ENCODE measurements at places on chromosomes 3 and 15.

DNA sequence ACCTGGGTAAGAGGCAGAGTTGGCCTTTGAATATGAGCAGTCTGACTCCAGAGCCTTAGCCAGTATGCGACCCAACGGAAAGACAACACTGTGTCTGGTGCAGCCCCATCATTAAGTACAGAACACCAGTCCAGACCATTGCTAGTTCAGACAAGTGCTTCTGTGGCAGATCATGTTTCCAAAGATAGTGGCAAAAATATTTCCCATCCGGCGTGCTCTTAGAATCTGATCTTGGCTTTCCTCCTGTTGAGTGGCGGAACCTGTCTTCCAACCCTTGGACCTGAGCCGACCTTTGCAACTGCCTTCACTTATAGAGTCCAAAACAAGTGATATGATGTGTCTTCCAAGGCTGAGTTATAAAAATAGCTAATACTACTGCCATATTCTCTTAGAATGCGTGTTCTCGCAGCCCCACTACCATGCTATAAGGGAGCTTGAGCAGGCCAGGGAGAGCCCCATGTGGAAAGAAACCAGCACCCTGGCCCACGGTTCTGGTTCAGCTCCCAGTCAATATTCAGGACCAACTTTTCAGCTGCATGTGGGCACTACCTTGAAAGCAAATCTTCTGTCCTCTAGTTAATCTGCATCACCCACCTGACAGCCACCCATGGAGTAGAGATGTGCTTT, 322.4 kb upstream of the SLCO3A1 start:
- no peak for DNase-seq

DNA sequence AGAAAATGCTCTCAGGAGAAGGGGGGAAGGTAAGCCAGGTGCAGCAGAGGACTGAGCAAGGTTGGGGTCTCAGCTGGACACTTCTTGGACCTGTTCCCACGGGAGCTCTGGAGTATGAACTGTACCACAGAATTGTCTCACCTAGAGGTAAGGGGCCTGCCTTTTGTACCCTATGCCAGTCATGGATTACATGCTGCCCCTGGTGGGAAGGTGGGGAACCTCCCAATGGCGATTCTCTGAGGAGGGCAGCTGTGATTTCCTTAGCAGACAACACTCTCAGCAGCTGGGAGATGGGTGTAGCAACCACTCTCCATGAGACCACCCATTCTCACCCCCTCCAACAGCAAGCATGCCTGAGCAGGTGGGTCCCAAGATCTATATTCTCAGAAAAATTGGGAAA, 329.4 kb upstream of the CTNNB1 start:
- no peak for DNase-seq

DNA sequence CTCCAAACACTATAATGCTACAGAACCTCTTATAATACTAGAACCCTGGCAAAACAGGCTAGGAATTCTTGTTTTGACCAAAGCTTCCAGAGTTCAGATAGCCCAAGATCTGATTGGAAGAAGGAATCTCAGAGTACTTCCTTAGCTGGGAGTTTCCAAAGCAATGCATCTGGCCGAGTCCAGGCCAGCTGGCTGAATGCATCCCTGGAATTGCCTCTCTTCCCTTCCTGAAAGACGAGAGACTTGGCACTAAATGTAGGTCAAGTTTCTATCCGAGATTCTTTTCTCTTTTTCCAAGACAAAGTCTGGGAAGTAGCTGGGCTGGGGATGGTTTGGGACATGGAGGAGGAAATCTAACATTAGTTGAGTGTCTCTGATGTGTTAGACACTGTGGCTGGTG, 68.7 kb upstream of the ADPGK start:
- no peak for DNase-seq

- no peak for DNase-seq
Measured at GRCh38 chr3:47424434-47425382, 43.9 kb downstream of the PTPN23 start.

GRCh38 chr3:194323785-194324735, 27.1 kb downstream of the CPN2 start:
- peak; percentile 60 for DNase-seq

- DNase-seq: no peak
Measured at GRCh38 chr3:13325892-13326443, 94.2 kb downstream of the NUP210 start.

- peak; percentile 71 for DNase-seq
Measured at GRCh38 chr15:78878356-78878755, 5.7 kb downstream of the MORF4L1 start.

DNA sequence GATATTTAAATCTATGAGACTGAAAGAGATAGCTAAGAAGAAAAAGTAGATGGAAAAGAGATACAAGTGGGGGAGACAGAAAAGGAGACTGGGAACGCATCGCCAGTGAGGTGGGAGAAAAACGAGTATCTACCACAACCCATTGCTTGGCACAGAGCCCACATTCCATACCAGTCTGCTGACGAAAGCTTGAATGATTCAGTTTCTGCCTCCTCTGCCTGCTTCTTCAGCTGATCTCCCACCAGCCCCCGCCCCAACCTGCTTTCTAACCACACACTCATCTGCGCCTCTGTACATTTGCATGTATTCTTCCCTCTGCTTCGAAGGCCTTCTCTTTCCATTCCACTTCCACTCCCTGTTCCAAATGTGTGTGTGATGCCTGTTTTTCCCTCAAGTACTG, 188.1 kb downstream of the USP13 start:
- peak; percentile 72 for DNase-seq

GRCh38 chr3:23067116-23067515, 136.0 kb upstream of the UBE2E2 start:
- no peak for DNase-seq

DNA sequence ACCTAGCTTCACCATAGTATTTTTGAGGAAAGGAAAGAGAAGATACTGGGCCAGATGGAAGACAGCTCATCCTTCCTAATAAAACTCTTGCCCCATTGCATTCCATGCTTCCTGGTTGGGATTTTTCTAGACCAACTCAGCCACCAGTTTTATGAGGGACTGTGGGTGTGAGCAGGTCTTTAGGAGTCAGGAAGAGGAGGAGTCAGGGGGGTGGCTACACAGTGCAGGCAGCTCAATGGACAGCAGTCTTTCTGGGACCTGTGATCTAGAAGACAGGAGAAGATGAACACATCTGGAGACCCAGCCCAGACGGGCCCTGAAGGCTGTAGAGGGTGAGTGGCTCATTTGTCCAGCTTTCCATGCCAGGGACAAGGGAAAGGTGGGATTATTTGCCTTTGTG, at the start of gene NOX5:
Gene NOX5 (plus strand): TSS at position 242 of the 400 bp plus-strand sequence. CDS start 41 bp downstream, at position 283.
- peak; percentile 67 for DNase-seq

DNA sequence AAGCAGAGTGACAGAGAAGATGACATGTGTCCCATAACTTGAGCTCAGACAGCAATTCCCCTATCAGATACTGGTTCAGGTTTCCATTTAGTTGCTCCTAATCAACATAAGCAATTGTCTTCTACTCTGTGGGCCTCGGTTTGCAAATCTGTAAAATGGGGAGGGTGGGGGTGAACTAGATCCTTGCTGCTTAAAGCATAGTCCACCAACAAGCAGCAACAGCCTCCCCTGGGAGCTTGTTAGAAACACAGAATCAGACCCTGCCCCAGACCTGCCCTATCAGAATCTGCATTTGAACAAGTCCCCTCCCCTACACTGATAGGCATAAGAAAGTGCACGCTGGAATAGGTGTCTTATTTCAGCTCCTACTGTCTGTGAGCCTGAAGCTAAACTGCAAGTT, 87.8 kb downstream of the CEMIP start:
- no peak for DNase-seq

DNA sequence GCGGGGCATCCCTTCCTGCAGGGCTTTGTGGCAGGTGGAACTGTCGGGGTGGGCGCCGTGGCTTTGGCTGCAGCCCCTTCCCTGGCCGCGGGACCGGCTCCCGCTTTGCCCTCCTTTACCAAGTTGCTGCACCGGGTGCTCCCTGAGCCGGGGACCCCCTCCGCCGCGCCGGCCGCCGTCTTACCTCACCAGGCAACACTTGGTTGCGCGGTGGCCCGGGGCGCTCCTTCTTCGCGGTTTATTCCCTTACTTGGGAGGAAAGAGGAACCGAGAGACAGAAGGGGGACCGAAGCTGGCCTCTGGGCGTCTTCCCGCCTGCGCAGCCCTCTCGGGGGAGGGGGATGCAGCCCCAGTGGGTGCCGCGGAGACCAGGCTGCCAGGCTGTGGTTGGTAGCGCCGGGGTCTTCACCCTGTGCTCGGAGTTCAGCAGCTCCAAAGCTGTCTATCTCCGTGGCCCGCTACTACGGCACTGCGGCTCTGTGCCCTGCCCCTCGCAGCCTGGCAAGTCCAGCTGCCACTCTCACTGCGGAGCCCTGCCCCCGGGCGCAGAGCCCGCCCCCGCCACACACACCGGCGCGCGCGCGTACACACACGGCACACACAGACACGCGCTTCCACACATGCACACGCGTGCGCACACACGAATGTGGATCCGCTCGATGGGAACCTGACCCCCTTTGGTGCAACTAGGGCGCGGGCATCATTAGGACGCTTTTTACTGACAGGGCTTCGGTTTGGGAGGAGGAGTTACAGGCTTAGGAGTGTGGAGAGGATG, at the start of gene DGKG:
Gene DGKG (minus strand): TSS at position 473 of the 775 bp plus-strand sequence. CDS start 41,775 bp downstream, outside the sequence.
- peak; percentile 5 for DNase-seq

DNA sequence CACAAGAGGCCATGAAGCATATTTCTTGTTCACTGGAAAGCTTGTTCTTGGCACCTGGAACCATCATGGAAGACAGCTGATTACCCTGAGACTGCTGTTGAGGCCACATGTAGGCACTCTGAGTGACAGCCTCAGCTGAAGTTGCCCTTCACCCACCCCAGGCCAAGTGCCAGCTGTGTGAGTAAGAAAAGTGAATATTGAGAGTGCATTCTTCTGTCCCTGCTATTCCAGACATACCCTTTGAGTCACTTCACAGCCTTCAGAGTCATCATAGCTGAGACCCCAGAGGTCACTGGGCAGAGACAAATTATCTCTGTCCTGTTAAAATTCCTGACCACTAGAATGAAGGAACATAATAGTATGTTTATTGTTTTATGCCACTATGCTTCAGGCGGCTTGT, 79.6 kb downstream of the NFKBIZ start:
- DNase-seq: peak; percentile 93

DNA sequence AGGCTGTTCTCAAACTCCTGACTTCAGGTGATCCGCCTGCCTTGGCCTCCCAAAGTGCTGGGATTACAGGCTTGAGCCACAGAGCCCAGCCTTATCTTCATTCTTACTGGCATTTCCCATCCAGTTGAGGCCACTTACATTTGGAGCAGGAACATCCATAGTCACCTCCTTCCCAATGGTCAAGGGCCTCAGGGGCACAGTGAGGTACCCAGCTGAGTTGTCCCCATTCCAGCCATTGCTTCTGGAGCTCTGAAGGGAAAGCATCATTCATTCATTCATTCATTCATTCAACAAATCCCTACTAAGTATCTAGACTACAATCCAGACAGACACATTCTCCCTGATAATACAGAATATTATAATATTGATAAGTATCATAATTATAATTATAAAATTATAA, 12.2 kb downstream of the PLA2G4D start:
- DNase-seq: no peak

DNA sequence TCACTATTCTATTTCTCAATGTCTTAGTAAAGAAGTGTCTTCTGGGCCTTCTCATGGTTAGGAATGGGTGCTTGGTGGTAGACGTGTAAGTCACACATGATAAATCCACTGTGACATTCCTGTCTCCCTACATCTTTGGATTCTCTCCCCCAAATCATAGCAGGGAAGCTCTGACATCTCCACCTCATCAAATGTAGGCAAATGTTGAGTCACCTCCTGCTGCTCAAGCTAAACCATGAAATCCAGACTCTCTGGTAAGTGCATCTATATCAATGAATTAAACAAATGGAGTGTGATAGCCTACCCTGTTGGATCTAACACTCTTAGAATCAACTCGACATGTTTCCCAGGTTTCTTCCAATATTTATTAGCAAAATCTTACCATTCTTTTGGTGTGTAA, 42.8 kb upstream of the RPL35A start:
- DNase-seq: peak; percentile 13

GRCh38 chr3:42376344-42376798, 34.0 kb downstream of the LYZL4 start:
- peak; percentile 69 for DNase-seq

DNA sequence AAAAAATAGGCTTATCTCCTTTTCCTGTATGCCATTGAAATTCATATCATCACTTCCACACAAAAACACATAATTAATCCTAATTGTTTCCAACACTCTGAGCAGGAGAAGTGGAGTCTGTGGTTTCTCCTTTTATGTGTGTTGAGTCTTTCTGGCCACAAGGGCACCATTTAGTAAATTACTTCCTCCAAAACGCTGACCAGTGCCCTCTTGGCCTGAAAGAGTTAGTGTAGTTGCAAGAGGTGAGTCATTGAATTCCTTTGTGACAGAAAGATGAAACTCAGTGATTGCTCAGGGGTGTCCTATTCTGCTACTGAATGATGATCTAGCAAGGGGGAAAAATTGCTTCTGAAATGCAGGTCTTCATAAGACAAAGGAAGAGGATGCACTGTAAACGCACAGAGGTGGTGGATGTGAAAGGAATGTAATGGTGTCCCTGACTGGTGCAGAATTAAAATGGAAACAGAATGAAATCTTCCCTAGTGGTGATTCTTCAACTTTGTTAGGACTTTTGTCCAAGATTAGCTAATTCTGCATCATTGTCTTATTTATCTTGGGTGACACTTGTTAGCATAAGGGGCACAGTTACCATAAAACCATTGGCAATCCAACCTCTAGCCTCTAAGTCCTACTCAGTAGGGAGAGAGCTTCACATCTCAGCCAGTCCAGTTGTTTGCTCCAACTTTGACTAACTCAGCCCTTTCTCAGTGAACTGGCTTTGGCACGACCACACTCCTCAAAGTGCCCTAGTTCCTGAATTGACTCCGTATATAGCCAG, 208.4 kb upstream of the NANOGP8 start:
- peak; percentile 79 for DNase-seq

DNA sequence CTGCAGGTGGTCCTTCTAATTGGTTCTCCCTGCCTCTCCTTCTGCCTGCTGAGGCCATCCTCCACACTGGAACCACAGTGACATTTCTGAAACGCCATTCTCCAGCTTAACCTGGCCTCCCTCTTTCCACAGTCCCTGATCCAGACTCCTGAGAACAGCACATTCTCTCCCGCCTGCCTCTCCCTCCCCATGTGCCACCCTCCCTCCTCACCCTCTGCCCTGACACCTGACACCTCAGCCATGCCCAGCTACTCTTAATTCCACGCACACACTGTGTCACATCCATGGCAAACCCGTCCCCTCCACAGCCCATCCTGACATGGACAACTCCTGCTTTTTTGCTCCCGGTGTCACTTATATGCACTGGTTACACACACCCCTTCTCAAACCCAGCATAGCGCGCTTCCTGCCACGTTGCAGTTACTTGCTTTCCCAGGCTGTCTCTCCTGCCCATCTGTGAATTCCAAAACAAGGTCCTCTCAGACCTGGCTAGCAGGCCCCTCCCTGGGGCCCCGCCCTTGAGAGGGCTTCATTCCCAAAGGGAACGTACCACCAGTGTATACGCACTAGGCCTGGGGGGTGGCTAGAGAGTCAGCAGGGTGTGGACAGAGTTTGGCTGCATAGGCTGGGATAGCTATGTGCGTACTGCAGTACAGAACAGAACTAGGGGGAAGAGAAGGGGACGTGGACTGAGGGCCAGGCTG, 92.7 kb upstream of the BLM start:
- peak; percentile 21 for DNase-seq

DNA sequence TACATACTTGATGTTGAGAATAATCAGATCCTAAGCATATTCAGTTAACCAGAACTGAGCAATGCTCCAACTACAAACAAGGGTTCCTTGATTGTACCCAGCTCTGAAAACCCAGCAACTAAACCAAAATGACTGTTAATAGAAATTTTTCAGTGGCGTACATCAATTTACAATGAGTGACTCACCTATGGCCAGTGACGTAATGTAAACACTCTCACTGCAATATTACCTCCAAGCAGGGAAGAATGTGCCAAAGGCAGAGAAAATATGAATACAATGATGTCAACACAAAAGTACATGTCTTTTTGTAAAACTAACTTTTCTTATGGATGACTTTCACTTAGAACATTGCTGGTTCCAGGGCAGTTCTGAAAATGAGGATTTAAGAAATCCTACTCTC, 611.3 kb downstream of the EDEM1 start:
- DNase-seq: peak; percentile 4

All from fibroblast of skin of back (primary cell).